ENCODE measurements at places on chromosomes 11 and 22.

DNA sequence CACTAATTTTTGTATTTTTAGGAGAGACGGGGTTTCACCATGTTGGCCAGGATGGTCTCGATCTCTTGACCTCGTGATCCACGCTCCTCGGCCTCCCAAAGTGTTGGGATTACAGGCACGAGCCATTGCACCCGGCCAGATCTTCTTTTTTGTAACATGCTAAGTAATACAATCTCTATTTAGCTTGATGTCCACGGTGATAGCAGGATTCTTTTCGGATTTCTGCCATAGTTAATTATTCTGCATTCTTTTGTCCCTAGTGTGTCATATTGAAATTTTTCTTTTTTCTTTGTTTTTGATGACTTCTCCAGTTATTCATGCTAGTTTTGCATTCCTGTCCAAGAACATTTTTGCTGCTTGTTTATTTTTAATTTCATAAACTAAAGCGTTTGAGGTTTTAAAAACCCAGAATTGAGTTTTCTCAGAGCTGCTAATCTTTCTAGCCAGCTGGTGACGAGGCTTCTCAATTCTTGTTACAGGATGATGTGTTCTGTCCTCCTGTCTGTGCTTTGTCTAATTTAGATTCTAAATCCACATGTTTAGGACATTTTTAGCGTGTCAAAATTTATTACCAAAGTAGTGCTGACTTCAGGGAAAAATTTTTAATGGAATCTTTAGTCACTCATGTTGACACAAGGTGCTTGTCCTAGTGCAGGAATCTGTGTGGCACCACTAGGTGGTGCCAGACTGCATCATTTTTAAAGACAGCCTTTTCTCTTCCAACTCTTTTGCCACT lies 21.8 kb downstream of the NF2 start:
- DNase-seq, result peak; percentile 35

DNA sequence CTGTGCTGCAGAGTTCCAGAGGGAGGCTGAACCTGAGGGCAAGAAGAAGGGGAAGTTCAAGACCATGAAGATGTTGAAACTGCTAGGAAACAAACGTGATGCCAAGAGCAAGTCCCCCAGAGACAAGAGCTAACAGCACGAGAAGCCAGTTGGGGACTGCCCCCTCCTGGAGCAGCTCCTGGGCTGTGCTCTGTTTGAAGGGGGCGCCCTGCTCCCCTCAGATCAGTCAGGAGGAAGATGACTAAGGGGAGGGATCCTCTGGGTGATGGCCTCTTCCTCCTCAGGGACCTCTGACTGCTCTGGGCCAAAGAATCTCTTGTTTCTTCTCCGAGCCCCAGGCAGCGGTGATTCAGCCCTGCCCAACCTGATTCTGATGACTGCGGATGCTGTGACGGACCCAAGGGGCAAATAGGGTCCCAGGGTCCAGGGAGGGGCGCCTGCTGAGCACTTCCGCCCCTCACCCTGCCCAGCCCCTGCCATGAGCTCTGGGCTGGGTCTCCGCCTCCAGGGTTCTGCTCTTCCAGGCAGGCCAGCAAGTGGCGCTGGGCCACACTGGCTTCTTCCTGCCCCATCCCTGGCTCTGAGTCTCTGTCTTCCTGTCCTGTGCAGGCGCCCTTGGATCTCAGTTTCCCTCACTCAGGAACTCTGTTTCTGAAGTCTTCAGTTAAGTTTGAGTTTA lies 12.6 kb downstream of the C22orf23 start:
- no peak for DNase-seq

DNA sequence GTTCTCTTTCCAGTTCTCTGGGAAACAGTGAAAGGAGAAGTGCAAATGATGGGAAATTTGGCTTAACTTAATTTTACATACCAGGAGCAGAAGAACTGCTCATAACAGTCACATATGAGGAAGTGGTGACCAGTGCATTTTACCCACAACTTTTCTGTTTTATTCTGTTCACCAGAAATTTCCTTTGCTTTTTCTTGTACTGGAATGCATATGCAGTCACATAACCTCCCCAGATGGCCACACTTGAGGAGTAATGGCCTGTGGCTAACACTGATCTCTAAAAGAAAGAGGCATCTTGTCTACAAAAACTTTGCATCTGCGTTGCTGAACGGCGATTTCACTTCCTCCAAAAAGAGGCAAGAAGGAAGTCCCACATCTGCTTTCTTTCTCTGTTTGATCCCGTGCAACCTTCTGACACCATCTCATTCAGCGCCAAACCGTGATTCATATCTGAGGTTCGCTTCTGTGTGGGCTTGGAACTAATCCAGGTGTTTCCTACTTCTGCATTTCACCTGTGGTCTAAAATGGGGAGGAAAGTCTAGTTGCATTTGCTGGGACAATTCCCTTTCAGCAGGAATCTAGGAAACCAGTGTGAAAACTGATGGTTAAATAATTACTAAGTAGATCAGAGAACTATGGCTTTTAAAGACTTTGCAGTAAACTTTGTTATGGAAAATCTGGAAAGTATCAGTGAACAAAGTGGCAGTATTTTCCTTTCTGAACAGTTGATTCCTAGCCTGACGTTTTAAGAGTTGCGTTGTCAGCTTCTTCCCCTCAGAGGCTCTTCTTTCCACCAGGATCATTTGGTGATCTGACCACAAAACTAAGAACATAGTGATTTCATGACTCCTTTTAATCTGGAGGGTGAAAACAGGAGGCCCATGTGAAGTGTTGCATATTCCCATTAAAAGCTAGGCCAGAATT lies 4.2 kb upstream of the MPEG1 start:
- no peak for DNase-seq

DNA sequence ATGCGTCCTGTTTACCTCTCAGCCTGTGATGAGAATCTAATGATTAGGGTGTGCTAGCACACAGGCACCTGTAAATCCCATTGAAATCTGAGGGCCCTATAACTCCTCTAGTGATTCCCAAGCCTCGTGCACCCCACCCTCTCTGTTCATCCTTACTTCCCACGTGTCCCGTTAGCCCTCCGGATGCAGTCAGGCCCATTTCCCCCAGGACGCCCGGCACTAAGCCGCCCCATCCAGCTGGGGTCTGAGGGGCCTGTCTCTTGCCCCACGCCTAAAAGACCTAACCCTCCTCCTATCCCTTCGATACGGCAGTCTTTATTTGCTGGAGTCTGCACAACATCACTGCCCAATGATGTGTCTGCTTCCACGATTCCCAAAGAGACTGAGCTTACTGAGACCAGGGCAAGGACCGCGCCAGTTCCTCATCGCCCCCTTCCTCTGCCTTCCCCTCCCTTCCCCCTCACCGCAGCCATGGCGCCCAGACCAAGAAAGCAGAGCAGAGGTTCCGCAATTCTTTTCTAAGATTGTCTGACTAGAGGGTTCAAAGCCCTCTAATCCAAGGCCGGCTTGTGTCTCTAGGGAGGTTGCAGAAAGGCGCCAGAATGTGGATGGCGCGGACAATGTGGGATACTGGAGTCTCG lies 1.1 kb upstream of the FADS2 start:
- peak; percentile 49 for DNase-seq

DNA sequence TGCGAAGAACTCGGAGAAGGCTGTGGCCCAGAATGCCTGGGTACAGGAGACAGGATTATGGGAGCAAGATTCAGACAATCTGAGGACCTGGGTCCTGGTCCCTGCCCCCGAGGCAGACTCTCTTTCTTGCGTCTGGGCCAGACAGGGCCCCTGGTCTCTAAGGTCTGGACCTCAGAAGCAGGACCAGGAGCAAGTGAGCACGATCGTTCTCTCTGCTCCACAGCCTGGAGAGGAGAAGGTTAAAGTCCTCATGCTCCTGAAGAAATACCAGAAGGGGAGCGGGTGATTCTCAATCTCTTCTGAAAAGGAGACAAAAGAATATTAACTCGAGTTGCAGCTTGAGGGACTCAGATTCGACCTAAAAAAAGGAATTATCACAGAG lies 349.9 kb downstream of the CADM1 start:
- no peak for DNase-seq

- no peak for DNase-seq
Measured at GRCh38 chr11:60699284-60699691, at the start of gene MS4A8. TSS of gene MS4A8 (plus strand) at chr11:60699612. CDS start at chr11:60700861, 1,249 bp downstream.

DNA sequence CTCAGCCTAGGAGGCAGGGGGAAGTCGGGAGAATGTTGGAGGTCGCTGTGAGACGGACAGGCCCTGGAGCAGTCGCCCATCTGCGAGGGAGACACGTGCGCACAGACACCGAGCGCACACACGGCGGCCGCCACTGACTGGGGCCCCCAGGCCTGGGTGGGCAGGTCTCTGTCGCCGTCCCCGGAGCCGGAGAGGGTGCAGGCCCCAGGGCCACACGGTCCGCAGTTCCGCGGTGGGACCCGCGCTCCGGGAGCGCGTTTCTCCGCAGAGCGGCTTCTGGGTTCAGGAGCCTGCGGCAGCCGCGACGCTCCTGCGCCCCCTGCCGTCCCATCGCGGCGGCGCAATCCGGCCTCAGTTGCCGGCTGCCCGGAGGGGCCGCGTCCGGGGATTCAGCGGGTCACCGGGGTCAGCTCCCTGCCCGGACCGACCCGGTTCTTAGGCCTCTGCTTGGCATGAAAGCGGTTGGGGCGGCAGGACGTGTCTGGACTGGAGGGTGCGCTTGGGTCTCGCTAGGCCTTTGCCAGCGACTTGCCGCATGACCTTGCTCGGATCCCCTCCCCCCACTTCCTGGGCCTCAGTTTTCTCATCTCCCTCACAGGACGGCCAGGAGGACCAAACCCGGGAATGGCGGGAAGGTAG lies 31.2 kb downstream of the PDE2A start:
- peak; percentile 78 for DNase-seq

DNA sequence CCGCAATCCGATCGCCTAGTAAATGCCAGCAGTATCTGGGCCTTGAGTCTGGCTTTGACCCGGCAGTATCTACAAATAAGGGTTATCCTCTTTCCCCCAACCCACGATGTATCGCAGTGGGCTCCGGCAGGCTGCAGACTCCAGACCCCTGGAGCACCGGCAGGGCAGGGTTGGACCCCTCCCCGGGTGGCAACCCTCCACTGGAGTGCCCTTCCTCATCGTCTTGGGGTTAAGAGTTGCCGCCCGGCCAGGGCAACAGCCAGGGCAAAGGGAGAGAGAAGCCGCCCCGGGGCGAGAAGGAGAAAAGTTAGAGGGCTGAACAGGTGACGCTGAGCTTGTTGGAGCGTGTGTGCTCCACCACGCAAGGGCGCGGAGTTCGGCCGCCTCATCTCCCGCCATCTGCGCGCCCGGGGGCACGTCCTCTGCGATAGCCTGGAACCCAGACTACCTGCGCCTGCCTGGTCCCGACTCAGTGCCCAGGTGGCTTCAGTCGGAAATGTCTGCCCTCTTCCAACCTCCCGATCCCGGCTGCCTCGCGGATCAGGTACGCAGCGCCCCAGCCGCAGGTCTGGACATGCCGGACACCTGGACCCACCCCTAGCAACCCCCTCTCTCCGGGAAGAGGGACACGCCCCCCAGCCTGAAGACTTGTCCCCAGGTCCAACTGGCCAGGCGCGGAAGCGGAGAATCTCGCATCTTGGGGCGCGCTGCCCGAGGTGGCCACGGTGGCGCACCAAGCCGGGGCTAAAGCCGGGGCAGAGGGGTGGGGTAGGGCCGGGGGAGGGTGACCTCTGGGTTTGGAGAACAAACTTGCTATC lies 1.2 kb downstream of the DSCAML1 start:
- DNase-seq, result no peak

DNA sequence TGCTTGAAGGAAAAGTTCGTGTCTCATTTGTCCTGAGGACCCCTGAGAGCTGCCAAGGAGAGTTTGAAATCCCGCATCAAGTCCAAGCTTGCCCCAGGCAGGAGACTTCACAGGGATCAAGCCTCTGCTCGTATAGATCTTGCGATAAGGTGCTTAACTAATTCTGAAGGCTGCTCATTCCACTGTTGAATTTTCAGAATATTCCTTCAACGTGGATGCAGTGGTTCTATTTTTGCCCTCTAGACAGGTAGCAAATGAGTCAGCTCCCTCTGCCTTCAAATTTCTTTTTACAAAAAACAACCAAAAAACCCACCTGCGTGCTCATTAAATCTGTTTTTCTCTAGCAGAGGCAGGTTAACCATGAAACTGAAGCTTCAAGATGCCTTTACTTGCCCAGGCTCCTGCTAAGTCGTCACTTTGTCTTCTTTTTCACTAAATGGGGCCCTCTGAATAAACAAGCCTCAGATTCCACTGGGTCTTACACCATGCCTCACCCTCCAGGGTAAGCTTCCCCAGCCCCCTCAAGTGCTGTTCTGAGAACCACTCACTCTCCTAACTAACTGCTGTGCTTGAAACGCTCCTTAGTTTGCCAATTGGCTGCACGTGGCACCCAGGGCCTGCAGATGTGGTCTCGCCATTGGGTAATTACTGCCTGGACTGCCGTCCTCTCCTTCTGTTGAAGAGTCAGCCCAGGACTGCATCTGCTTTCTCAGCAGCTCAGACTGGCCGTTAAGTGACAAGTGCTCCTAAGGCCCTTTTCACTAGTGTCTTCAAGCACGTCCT lies 105.0 kb downstream of the TRPC6 start:
- DNase-seq, result no peak

DNA sequence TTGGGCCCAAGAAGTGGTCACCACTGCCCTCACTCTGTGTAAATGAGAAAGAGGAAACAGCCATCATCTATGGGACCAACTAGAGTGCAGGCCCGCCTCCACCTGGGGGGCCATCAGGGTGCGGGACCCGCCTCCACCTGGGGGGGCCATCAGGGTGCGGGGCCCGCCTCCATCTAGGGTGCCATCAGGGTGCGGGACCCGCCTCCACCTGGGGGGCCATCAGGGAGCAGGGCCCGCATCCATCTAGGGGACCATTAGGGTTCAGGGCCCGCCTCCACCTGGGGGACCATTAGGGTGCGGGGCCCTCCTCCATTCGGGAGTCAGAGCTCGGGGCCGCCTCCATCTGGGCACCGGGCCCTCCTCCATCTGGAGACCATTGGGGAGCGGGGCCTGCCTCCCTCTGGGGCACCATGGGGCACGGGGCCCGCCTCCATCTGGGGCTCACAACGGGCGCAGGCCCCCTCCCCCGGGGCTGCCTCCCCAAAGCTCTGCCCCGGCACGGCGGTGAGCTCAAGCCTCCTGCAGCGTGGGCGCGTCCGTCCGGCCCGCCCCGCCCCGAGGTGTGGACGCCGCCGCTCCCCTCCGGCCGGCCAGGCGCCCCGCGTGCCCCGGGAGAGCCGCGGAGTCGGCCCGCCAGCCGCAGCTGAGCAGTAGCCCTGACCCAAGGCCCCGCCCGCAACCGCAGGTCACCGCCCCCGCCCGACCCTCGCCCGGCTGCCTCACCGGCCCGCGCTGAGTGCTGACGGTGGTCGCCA lies 512 bp downstream of the TOLLIP start:
- DNase-seq, result no peak

DNA sequence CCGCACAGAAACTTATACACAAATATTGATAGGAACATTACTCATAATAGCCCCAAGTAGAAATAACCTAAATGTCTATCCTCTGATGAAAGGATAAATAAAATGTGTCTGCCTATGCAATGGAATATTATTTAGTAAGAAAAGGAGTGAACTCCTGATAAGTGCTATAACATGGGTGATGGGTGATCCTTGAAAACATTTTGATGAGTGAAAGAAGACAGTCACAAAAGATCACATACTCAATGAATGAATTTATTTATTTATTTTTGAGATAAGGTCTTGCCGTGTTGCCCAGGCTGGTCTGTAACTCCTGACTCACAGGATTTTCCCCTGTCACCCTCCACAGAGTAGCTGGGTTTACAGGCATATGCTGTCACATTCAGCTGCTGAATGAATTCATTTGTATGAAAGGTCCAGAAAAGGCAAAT lies 17.3 kb downstream of the RNF121 start:
- no peak for DNase-seq

All from glutamatergic neuron (in vitro differentiated cells).